Occipital lobe (tissue), 3 donors: ENCODE measurements at places on chromosomes 13 and 19.
A peak's percentile ranks its signal among the peaks of the same experiment; 100 is the strongest.

- no peak for DNase-seq
These were observed 14.9 kb downstream of the SERP2 start for GRCh38 chr13:44388427-44389059.

DNA sequence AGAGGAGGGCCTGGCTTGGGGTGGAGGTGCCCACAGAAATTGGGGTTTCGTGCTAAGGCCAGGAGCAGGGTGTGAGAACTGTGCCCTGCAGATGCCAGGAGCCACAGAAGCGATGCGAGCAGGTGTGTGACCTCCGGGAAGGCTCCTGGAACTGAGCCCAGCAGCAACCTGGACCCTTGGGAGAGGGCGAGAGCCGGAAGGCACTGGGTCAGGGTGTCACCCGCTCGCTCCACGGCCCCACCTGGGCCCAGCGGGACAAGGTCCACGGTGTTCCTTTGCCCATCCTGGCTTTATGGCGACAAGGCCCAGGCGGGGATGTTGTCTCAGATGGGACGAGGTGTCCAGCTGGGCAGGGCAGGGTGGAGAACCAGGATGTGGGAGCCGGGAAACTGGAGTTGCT, 4.2 kb downstream of the MISP start:
- DNase-seq: no peak

- peak; percentile 78 for DNase-seq
These were observed at the start of gene ZNF266 for GRCh38 chr19:9435279-9436268. Gene ZNF266, minus strand, starts transcription at chr19:9435573. Its CDS starts 15,484 bp downstream, at chr19:9420089.

GRCh38 chr13:31322026-31322425, 122.3 kb downstream of the B3GLCT start:
- DNase-seq: no peak

- no peak for DNase-seq
These were observed 154.0 kb upstream of the GPR12 start for GRCh38 chr13:26914624-26915023.

DNA sequence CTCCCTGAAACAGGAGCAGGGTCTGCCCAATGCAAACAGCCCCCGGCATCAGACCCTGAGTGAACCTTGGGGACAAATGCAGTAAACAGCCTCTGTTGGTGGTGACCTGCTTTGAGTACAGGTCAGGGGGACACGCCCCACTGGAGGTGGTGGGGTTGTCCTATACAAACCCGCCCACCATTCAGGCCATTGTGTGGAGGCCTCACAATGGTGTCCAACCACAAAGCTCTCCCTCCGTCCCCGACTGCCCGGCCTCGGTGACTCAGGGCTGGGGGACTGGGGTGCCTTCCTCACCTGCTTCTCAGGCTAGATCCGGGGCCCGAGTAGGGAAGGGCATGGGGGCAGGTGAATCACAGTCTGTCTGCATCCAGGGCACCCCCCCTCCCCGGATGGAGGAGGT, 1.5 kb downstream of the MUC16 start:
- no peak for DNase-seq

DNA sequence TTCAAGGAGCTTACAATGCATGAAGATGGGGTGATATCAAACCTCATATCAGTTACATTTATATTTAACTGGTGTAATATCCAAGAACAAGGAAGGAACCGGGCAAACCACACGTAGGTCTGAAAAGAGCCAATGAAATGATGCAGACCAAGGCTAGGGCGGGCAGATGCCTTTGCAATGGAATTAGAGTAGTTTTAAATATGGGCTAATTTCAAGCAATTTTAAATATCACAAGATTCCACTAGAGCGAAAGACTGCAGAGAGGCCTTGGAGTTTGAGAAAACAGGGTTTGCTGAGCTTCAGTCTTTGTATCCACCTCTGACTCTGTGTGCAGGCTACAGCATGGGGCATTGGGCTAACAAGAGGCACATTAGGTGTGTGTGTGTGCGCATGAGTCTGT, 53.9 kb upstream of the ZNF536 start:
- DNase-seq: no peak

DNA sequence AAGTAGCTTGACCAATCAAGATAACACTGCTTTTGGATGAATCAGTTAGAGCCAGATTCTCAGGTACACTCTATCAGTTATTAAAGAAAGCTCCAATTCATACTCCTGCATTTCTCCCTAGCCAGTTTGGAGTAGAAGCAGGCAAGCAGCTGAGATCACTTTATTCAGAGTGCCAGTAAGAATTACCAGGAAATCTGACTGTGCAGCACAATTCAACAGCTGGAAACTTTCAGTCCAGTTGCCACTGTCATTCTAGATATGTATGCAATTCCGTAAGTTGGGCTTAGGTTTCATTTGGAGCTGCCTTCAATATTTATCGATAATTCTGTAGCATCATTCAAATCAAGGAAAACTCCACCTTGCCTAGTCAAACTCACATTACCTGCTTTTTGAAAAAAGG, 2625.6 kb upstream of the PCDH20 start:
- DNase-seq: no peak

DNA sequence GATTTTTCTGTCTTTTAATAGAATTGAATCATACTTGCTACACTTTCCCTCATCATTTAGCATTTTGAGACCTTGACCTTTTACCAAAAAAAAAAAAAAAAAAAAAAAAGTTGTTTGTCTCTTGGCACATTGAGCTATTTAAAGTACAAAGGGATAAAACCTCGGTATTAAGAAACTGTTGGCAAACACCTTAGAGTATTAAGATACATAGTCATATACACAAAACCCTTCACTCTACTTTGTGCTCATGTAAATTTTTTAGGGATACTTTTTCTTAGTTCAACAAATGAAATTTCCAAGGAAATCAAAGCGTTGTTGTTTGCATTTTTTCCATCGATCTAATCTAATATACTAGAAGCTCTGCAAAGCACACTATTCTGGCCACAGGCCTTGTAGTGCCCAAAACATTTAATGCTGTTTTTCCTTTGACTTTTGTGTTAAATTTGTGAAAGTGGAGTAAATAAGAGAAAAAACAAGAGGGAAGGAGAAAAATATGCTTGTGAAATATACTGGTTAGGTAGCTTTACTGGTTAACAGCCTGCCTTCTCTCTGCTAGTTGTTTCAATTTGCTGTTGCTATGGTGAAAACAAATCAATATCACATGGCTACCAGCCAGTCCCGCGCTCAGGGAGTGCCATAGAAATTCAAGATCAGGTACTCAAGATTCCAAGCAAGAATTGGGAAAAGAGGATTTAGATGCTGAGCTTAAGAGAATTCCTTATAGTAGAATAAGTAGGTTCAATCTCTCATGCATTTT, 2.6 kb downstream of the MBNL2 start:
- DNase-seq: no peak

DNA sequence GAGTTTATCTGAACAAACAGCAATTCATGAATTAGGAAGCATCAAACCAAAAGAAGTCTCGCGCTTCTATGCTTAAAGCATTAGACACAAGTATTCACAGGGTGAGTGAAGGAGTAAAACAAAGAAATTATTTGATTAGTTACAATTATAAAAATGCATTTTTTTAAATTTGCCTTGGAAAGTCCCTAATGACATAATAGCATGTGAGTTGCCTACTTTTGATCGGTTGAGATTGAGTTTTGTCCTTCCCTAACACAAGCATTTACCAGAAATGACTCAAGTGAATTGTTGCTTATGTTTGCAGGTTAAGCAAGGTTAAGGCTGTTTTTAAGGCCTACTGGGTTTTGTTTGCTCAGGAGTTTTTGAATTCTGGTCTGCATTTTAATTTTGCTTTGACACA, 389 bp upstream of the ZNF649 start:
- no peak for DNase-seq

- no peak for DNase-seq
These were observed 1.9 kb downstream of the DCAF15 start for GRCh38 chr19:13954185-13954584.
